ENCODE measurements at places on chromosomes 2 and 18.
A peak's percentile ranks its signal among the peaks of the same experiment; 100 is the strongest.

DNA sequence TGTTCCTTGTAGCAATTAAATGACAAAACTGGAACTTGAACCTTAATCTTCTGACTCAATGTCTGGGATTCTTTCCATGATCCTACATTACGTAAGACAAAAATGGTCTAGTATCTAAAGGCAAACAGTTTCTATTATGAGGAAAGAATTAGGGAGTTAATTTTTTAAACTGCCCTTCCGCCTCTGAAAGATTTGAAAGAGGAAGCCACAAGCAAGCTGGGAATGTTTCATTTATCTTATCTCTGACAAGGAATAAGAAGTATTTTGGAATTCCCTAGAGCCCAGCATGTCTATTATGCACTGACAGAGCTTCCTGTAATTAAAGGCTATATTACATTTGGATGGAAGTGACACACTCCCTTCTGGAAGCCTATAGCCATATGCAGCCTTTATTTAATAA lies 558.8 kb upstream of the CDH2 start:
- peak; percentile 53 for DNase-seq

- DNase-seq, result no peak
These were observed 6.2 kb downstream of the APOB start for GRCh38 chr2:21037671-21038108.

DNA sequence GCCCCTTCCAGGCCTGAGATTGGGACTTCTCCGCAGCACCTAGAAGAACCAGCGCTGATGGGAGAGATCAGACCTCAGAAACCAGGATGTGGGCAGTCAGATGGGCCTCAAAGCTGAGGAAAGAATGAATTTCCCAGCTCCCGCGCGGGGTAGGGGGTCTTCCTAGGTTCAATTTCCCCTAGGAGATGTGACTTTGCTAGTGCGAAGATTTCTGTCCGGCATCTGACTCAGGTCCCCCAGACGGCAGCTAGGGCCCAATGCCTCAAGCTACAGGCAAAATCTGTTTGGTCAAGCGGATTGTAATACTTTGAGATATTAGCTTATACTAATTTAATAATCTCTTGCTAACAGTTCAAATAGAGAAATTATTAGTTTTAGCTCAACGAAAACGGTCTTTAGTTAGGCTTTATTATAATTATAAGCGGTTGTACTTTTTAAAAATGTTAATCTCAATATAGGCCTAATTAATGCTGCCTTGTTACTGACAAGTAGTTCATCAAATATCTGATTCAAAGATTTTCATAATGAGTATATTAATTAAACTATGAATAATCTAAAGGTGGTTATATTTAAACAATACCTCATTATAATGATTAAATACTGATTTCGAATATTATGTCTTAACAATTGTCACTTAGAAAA lies 5.8 kb downstream of the DLX1 start:
- no peak for DNase-seq

GRCh38 chr2:191869781-191870180 lies 22.9 kb upstream of the CAVIN2 start:
- peak; percentile 24 for DNase-seq

DNA sequence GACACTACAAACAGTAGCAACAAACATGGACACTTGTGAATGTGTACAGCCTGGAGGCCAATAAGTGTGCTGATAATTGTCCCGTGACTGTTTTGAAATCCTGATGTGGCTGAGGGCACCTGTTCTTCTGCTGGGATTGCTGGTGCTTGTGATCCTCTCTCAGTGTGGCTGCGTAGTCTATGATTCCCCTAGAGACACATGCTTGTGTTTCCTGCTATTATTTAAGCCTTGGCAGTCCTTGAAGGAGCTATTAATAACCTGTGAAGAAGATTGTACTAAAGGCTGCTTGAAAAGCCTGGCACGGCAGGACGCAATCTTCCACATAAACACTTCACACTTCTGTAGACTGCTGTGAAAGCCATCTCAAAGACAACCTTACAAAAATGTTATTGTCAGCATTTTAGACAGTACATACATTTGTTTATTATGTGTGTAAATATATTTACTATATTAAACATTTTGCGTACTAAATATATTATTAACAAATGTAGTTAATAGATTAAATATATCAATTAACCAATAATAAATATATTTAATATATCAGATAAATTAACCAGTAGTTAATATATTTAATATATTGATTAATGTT lies 71.4 kb downstream of the GALR1 start:
- no peak for DNase-seq

- DNase-seq, result no peak
These were observed 82.1 kb downstream of the EIF2AK3 start for GRCh38 chr2:88545118-88545517.

DNA sequence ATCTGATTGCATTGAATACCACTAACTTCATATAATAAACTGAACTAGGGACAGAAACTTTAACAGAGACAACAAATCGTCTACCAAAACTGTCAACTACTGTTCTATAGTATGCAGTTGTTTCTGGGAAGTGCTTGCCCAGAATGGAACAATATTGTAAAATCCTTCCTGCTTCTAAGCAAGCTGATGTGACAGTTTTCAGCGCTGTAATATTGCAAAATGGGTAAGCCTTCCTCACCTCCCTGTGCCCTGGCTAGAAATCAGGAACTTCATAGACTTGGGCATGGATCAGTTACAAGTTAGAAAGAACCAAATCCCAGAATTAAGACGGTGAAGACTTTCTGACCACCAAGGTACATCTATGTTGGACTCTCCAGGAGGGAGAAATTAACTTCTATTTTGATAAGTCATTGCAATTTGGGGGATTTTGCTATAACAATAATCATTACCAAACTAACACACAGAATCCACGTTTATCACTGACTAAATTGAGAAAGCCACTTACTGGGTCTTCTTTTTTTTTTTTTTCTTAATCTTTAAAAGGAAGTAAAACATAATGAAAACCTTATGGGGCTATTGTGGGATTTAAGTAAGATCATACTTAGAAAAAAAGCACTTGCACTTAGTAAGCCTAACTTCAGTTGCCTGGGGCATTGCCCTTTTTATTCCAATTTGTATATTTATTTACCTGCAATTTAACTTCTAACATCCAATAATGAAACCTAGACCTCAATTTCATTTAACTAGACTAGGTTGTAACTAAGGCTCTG lies 261.5 kb downstream of the TRIB2 start:
- DNase-seq, result peak; percentile 30

GRCh38 chr18:6161549-6161948 lies 253.2 kb downstream of the L3MBTL4 start:
- DNase-seq, result no peak

DNA sequence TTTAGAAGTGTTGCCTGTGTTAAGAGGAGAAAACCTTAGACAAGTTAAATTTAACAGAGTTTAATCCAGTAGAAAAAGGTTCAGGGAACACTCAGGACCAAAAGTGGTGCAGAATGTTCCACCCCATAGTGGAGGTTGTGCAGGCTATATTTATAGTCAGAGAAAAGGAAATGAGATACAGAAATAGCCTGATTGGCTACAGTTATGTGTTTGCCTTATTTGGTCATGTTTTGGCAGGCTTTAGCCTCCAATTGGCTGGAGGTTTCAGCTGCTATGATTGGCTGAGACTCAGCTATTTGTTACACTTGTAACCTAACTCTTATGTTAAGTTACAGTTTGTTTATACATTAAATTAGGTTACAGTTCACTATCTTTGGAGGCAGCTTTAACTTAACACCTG lies 4.2 kb downstream of the STAMBP start:
- peak; percentile 45 for DNase-seq

- no peak for DNase-seq
These were observed 109.9 kb downstream of the SLC4A3 start for GRCh38 chr2:219737270-219737691.

DNA sequence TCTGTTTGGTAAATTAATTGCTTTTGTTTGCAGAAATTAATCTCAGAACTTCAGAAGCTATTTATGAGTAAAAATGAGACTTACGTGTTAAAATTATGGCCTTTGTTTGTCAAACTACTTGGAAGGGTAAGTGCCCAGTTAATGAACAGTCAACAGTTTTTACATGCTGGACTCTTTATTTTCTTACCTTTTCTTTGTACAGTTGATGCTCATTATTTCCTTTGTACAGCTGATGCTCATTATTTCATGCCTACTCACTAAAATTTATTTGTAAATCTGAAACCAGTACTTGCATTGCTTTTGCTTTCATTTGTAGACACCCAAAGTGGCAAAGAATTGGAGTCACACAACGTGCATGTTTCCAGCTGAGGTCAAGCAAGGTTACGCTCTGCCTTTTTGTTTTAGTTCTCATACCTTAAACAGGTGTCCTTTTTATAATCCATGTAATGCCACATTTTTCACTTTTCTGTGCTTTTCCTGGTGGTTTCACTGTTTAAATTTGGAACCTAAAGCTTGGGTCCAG lies 13.3 kb downstream of the RIF1 start:
- no peak for DNase-seq

GRCh38 chr18:74714791-74715190 lies 117.1 kb downstream of the ZNF407 start:
- DNase-seq, result no peak

DNA sequence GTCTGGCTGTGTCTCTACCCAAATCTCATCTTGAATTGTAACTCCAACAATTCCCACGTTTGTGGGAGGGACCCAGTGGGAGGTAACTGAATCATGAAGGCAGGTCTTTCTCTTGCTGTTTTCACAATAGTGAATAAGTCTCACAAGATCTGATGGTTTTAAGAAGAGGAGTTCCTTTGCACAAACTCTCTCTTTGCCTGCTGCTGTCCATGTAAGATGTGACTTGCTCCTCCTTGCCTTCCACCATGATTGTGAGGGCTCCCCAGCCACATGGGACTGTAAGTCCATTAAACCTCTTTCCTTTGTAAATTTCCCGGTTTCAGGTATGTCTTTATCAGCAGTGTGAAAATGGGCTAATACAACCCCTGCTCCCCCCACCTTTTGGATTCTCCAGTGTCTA lies 23.8 kb downstream of the VWA3B start:
- DNase-seq, result no peak

GRCh38 chr2:180110469-180110868 lies 103.4 kb upstream of the CWC22 start:
- DNase-seq, result no peak

DNA sequence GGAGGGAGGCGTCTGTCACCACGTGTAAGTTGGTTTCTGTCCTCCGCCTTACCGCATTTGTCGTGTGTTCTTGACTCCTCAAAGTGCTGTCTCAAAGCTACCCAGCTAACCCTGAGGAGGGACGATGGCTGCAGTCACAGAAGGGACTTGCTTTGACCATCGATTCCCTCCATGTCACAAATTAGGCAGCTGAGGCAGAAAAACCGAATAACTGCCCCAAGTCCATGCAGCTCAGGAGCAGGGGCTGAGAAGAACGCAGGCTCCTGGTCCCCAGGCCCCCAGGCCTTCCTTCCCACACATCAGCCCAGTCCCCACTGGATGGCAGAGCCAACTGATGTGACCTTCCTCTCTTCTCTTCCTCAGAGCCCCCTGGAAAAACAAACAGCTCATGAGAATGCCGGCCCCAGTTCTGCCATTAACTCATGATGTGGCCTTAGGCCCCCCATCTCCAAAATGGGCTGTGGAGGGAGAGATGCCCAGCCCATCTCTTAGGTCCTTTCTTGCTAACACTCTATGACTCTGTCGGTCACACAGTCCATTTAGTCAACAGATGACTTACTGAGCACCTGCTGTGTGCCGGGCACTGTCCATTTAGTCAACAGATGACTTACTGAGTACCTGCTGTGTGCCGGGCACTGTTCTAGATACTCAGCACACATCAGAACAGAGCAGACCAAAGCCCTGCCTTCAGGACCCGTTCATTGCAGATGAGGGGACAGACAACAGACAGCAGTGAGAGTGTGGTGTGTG lies 19.6 kb downstream of the MTERF4 start:
- no peak for DNase-seq

GRCh38 chr2:105868060-105868459 lies 123.3 kb downstream of the NCK2 start:
- peak; percentile 71 for DNase-seq

GRCh38 chr18:71784777-71785176 lies 759.4 kb downstream of the CBLN2 start:
- DNase-seq, result peak; percentile 4

DNA sequence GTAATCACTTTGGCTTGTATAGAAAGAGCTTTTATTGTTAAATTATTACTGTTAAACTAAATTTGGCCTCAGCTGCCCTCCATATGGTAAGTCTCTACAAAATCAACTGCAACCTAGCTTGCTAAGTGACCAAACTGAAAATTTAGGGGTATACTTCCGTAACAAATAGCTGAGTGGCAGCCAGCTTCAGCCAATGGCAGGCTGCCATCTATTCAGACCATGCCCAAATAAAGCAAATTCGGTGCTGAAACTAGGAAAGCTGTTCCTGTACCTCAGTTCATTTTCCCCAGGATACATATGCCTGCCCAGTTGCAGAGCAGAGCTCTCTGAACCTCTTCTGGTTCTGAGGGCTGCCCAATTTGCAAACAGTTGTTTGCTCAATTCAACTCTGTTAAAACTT lies 94.8 kb downstream of the EML6 start:
- no peak for DNase-seq

GRCh38 chr2:207531032-207531952 lies 1.5 kb downstream of the CREB1 start:
- no peak for DNase-seq

GRCh38 chr2:201798252-201798913 lies 8.0 kb upstream of the CDK15 start:
- peak; percentile 94 for DNase-seq

GRCh38 chr18:25817546-25818237 lies 272.7 kb downstream of the SS18 start:
- DNase-seq, result no peak

DNA sequence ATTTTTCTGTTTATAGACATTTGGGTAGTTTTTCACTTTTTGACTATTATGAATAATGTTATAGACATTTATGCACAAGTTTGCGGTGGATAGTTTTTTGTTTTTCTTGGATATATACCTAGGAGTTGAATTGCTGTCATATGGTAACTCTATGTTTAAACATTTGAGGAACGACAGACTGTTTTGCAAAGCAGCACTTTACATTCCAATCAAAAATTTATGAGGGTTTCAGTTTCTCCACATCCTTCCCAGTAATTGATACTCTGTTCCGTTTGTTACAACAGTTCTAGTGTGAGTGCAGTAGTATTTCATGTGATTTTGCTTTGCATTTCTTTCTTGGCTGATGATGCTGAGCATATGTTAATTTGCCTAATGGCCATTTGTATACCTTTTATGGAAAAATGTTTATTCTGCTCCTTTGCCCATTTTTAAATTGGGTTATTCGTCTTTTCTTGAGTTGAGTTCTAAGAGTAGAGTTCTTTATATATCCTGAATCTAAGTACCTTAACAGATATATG lies 617.3 kb upstream of the LRATD1 start:
- DNase-seq, result no peak

DNA sequence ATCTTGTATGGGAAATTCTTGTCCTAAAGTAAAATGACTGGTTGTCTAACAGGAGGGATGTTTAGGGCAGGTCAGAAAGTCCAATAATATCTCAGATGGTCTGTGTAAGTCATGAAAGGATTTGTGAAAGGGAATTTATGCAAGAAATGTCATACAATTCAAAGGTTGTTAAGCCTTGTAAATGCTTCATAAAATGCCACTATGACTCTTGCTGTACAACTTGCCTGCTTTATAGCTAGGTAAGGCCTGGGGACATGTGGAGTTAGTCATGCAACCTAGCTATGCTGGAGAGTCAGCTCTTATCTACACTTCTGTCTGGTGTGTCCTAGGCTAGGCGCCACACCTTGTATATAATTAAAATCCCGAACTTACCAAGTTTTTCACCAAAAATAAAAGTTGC lies 36.9 kb upstream of the VWA3B start:
- peak; percentile 42 for DNase-seq

- DNase-seq, result no peak
These were observed 15.4 kb downstream of the HJURP start for GRCh38 chr2:233838726-233839446.

GRCh38 chr18:75364512-75365253 lies 62.8 kb downstream of the SMIM21 start:
- no peak for DNase-seq

Measured in renal cortical epithelial cell (primary cell).